ENCODE measurements at places on chromosomes 11 and 22. TPM values are rescaled to one million over a fixed set of nuclear protein-coding genes. Genes with fewer than 3 reads are reported as not detected.

DNA sequence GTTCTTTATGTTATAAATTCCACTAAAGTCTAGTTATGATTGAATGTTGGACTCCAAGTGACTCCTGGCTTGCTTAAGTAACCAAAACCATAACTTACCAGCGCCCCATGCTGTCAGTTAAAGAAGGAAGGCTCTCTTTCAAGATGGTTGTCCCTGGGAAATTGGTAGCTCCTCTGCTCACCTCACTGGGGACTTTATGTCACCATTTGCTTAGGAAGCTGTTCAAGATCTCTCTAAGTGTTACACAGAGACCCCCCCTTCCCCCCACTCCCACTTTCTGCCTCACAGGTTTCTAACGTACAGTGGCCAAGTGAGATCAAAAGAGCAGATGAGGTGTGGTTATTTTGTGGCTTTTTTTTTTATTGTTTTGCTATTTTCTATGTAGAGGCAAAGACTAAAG, 301.8 kb downstream of the AASDHPPT start:
- no peak for DNase-seq
- H3K4me1 ChIP-seq, result peaks cover 2% of the 10 kb centered on the region
- H3K27ac ChIP-seq, result no peak overlapping the region
- no peaks in the 10 kb centered on the region for H3K27me3 ChIP-seq
- no peak overlapping the region for H3K4me3 ChIP-seq

- H3K27ac ChIP-seq, result peak overlapping the region; percentile 90
- H3K4me3 ChIP-seq, result no peak overlapping the region
- peaks cover 14% of the 10 kb centered on the region for H3K4me1 ChIP-seq
- no peaks in the 10 kb centered on the region for H3K27me3 ChIP-seq
- DNase-seq, result peak; percentile 99
- no peaks in the 10 kb centered on the region for H3K36me3 ChIP-seq
These were observed 12.5 kb upstream of the MB start for GRCh38 chr22:35629406-35630216.

GRCh38 chr11:2306877-2307500, 5.2 kb downstream of the TSPAN32 start:
- H3K4me1 ChIP-seq, result peaks cover 9% of the 10 kb centered on the region
- H3K4me3 ChIP-seq, result no peak overlapping the region
- DNase-seq, result peak; percentile 45
- no peaks in the 10 kb centered on the region for H3K27me3 ChIP-seq

DNA sequence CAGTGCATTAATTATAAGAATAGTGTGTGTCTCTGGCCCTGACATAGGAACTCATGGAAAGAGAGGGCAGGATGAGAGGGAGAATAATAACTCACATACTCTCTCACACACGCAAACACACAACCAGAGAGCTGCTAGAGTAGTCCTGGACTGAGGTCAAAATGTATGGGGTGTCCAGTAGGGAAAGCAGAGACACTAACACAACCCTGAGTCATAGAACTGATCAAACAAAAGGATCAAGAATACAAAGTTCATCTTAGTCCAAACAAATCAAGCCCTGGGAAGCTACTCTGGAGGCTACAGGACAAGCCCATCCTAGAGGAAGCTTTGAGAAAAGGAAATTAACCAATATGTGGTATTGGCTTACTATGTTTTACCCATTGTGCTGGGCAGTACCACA, 178.5 kb upstream of the GUCY1A2 start:
- no peaks in the 10 kb centered on the region for H3K36me3 ChIP-seq
- H3K4me3 ChIP-seq, result no peak overlapping the region
- no peaks in the 10 kb centered on the region for H3K27me3 ChIP-seq
- no peak for DNase-seq
- H3K4me1 ChIP-seq, result no peaks in the 10 kb centered on the region

- H3K36me3 ChIP-seq, result no peaks in the 10 kb centered on the region
- H3K4me3 ChIP-seq, result no peak overlapping the region
- no peaks in the 10 kb centered on the region for H3K4me1 ChIP-seq
- peak; percentile 22 for DNase-seq
- H3K27ac ChIP-seq, result no peak overlapping the region
These were observed 90.2 kb downstream of the SEZ6L start for GRCh38 chr22:26259510-26259909.

DNA sequence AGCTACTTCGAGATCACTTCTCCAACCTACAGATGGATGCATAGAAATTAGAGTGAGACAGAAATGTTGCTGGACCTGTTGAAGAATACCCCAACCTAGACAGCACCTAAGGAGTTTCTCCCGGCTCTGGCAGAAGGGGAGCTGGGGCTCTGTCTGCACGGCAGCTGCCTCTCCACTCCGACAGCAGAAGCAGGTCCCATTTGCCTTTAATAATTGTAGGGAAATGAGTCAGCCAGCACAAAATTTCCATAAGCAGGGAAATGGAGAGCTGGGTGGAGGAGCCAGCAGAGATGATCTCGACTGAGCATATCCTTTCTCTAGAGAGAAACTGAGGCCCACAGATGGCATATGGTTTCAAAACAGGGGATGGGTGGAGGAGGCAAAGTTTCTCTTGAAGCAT, 80.1 kb downstream of the EFCAB6 start:
- no peak overlapping the region for H3K4me3 ChIP-seq
- no peak overlapping the region for H3K27ac ChIP-seq
- no peak for DNase-seq
- H3K27me3 ChIP-seq, result no peaks in the 10 kb centered on the region

DNA sequence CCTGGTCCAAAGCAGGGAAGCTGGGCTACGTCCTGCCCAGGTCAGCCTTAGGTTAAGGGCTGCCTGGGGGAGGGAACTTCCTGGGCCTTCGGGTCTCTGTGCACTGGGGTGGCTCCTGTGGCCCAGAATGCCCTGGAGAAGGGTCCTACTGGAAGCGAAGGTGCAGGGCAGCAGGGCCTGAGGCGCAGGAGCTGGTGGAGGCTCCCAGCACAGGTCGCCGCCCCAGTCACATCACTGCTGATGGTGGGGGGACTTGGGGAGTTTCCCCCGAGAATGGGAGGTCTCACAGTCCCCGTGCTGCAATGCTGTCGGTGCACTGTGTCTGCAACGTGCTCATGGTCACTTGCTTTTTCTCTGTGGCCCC, 815 bp upstream of the SMIM38 start:
- H3K36me3 ChIP-seq, result no peaks in the 10 kb centered on the region
- no peaks in the 10 kb centered on the region for H3K4me1 ChIP-seq
- no peak overlapping the region for H3K27ac ChIP-seq
- DNase-seq, result no peak

GRCh38 chr22:21760640-21761039, 25.0 kb upstream of the YPEL1 start:
- H3K4me1 ChIP-seq, result peaks cover 10% of the 10 kb centered on the region
- no peaks in the 10 kb centered on the region for H3K27me3 ChIP-seq
- no peak overlapping the region for H3K4me3 ChIP-seq
- peaks cover 15% of the 10 kb centered on the region for H3K36me3 ChIP-seq

DNA sequence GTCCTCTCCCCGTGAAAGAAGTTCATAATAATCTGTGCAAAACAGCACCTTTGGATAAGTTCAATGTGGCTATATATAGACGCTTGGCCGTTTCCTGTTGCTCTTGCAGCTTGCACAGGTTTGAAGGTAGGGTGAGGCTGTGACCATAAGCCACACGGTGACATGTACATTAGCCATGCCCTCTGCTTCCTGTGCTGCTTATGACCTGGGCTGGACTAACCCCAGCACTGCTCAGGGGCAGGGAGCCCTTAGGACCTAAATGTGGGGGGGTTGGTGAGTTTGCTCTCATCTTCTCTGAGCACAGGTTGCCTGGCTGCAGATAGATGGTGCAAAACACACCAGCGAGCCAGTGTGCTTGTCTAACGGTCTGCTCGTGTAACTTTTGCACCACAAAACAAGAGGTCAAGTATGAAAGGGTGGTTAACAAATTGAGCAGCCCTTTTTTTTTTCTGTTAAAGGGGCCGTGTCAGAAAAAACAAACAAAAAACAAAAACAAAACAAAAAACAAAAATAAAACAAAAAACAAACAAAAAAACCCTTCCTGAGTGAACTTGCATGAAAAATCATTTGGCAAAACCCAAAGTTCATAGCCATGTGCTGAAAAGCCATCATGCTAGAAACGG, 37.3 kb downstream of the FLI1 start:
- no peaks in the 10 kb centered on the region for H3K36me3 ChIP-seq
- H3K27me3 ChIP-seq, result no peaks in the 10 kb centered on the region
- no peak for DNase-seq
- H3K4me1 ChIP-seq, result peaks cover 2% of the 10 kb centered on the region

DNA sequence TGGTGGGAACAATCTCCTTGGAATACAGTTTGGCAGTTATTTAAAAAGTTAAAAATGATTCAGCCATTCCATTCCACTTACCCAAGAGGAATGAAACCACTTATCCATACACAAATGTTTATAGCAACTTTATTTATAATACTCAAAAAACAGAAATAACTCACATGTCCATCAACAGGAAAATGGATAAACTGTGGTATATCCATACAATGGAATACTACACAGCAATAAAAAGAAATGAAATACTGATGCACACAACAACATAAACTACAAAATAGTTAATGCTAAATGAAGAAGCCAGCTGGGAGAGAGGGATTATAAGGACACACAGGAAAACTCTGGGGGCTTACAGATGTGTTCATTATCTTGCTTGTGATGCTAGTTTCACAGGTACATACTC, 64.7 kb downstream of the FCHSD2 start:
- no peaks in the 10 kb centered on the region for H3K27me3 ChIP-seq
- H3K4me3 ChIP-seq, result no peak overlapping the region

DNA sequence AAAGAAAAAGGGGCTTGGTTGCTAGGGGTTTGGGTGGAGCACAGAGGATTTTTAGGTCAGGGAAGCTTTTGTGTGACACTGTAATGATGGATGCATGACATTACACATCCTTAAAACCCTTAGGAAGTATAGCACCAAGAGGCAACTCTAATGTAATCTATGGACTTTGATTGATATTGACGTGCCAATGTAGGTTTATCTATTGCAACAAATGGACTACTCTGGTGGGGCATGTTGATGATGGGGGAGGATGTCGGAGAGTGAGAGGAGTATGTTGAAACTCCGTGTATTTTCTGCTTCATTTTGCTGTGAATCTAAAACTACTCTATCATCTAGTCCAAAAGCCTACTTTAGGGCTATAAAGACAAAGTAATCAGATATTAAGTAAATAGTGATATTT, 72.3 kb upstream of the PAX6 start:
- H3K4me3 ChIP-seq, result no peak overlapping the region
- H3K36me3 ChIP-seq, result no peaks in the 10 kb centered on the region
- no peaks in the 10 kb centered on the region for H3K27me3 ChIP-seq
- no peak for DNase-seq
- H3K4me1 ChIP-seq, result no peaks in the 10 kb centered on the region

GRCh38 chr11:102447193-102447592, 5.4 kb downstream of the TMEM123 start:
- H3K4me3 ChIP-seq, result no peak overlapping the region
- H3K36me3 ChIP-seq, result peaks cover 2% of the 10 kb centered on the region
- peaks cover 12% of the 10 kb centered on the region for H3K4me1 ChIP-seq
- no peak overlapping the region for H3K27ac ChIP-seq

GRCh38 chr22:50583294-50583861, 729 bp upstream of the CHKB start:
- H3K27ac ChIP-seq, result peak overlapping the region; percentile 52
- no peaks in the 10 kb centered on the region for H3K27me3 ChIP-seq
- peaks cover 5% of the 10 kb centered on the region for H3K4me1 ChIP-seq
- peak overlapping the region; percentile 71 for H3K4me3 ChIP-seq
- H3K36me3 ChIP-seq, result no peaks in the 10 kb centered on the region

- H3K36me3 ChIP-seq, result no peaks in the 10 kb centered on the region
- no peaks in the 10 kb centered on the region for H3K27me3 ChIP-seq
- no peak overlapping the region for H3K4me3 ChIP-seq
These were observed 362.1 kb downstream of the DDX10 start for GRCh38 chr11:109026891-109027489.

- DNase-seq, result peak; percentile 88
- H3K36me3 ChIP-seq, result no peaks in the 10 kb centered on the region
- H3K27ac ChIP-seq, result no peak overlapping the region
- no peak overlapping the region for H3K4me3 ChIP-seq
- H3K27me3 ChIP-seq, result no peaks in the 10 kb centered on the region
- peaks cover 5% of the 10 kb centered on the region for H3K4me1 ChIP-seq
These were observed 19.6 kb upstream of the CARD10 start for GRCh38 chr22:37538590-37539357.

DNA sequence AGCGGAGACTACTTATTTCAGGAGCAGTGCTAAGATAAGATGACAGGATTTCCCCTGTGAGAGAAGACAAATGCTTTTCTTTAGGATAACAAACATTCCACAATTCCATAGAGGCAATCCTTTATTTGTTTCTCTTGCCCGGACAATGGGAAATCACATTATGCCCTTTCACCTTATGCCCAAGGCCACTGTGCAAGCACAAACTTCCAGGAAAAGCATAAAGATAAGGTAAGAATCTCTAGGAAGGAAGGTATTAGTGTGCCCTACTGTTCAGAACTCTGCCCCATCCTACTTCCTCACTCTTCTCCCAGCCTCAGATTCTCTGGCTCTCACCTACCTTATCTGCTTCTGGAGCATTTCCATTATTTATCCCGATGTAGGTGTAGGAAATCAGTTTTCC, 23.1 kb upstream of the RDX start:
- H3K4me1 ChIP-seq, result no peaks in the 10 kb centered on the region
- H3K27me3 ChIP-seq, result no peaks in the 10 kb centered on the region
- H3K4me3 ChIP-seq, result no peak overlapping the region
- DNase-seq, result no peak
- no peak overlapping the region for H3K27ac ChIP-seq

DNA sequence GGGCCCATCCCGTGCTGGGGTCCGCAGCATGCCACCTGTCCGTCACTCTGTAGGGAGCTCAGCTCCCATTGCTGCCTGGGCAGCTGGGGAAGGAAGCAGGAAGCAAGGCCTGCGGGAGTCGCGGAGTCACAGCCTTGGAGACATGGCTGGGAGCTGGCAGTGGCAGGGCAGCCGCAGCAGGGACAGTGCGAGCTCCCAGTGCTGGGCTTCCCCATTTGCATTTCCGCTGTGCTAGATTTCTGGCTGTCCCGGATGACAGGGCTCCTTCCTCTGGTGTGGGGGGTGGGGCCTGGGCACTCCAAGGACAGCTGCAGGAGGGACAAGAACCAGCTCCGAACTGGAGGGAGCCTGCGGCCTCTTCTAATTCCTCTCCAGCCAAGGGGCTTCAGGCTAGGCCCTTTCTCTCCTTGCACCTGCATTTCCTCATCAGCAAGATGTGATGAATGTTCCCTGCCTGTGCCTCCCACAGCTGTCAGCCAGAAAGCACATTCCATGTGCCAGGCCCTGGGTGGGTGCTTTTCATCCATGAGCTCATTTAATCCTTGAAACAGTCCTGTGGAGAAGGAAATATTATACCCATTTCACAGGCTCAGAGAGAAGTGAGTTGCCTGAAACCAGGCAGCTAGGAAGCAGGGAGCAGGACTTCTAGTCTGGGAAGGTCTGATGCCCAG, 48.0 kb downstream of the MYO7A start:
- H3K27ac ChIP-seq, result no peak overlapping the region
- no peaks in the 10 kb centered on the region for H3K36me3 ChIP-seq
- H3K4me1 ChIP-seq, result no peaks in the 10 kb centered on the region
- no peak overlapping the region for H3K4me3 ChIP-seq

CSNK2A3 gene
- 1.8 TPM for total RNA-seq

TNNI2 gene
- total RNA-seq, result not detected

SELENOO gene
- 16.9 TPM for total RNA-seq

CLDN5 gene
- 0.33 TPM for total RNA-seq

CNTF gene
- 0.77 TPM for total RNA-seq

ZP1 gene
- under 0.01 TPM for total RNA-seq

CARD16 gene
- 102 TPM for total RNA-seq

All from fibroblast of lung (primary cell).